ENCODE measurements at places on chromosomes 16 and 17. TPM values are rescaled to one million over a fixed set of nuclear protein-coding genes. Genes with fewer than 3 reads are reported as not detected.

- DNase-seq = no peak
Observed at GRCh38 chr17:80265205-80266068, 4.8 kb downstream of the RNF213 start.

GRCh38 chr17:40470932-40471828 is 27.9 kb downstream of the IGFBP4 start:
- no peak for DNase-seq

- DNase-seq = no peak
Observed at GRCh38 chr16:68466174-68466573, 17.9 kb upstream of the SMPD3 start.

GRCh38 chr16:66516808-66517585 is 32.9 kb downstream of the TK2 start:
- DNase-seq = no peak

- no peak for DNase-seq
Observed at GRCh38 chr17:61389670-61390478, 9.8 kb upstream of the TBX2 start.

DNA sequence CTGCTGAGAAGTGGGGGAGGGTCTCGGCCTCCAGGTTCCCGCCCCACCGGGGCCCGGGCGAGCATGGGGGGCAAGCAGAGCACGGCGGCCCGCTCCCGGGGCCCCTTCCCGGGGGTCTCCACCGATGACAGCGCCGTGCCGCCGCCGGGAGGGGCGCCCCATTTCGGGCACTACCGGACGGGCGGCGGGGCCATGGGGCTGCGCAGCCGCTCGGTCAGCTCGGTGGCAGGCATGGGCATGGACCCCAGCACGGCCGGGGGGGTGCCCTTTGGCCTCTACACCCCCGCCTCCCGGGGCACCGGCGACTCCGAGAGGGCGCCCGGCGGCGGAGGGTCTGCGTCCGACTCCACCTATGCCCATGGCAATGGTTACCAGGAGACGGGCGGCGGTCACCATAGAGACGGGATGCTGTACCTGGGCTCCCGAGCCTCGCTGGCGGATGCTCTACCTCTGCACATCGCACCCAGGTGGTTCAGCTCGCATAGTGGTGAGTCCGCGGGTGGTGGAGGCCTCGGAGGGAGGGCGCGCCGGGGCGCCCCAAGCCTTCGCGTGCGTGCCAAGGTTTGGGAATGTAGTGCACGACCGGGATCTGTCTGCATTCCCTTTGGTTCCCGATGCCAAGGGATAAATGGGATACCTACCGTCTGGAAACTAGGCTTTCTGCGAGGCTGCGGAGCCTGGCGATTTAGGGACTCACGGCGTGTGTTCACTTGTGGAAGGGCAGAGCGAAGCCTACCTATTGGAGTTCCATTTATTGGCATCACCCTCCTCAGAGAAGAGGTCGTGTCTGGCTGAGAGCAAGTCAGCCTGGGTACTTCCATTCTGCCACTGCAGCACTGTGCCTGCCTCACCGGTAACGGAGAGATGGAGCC is 1.0 kb downstream of the ZNRF1 start:
- peak; percentile 73 for DNase-seq

- no peak for DNase-seq
Observed at GRCh38 chr16:70529051-70529777, 5.6 kb downstream of the SF3B3 start.

DNA sequence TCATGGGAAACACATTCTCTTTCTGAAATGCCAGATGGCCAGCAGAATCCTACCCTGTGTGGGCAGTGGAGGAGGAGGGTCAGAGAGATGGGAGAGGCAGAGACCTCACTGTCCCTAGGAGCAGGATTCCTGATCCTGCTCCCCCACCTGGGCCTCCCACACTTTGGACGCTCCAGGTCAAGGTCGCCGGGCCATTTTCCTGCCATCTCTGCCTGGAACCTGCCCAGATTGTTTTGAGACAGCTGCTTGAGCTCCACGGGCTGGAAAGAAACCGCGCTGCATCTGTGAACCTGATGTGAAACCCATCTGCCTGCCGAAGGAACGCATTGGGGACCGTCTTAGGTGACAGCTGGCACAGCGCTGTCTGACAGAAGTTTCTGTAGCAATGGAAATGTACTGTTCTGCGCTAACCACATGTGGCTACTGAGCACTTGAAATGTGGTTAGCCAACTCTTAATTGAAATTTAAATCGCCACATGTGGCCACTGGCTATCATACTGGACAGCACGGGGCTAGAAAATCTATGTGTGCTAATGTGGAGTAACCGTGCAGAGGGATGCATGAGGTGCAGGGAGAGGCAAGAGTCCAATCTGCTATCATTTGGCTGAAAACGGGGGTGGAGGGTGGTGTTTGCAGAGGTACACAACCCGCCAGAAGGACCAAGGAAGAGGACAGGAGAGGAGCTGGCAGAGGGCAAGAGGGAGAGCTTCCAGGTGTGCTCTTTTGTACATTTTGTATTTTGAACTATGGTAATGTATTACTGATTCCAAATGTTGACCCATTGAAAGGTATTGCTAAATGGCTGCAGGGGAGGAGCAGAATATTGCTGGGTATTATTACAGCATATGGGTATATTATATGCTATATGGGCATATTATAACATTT is 15.4 kb upstream of the NUBP1 start:
- no peak for DNase-seq

- no peak for DNase-seq
Observed at GRCh38 chr16:52727441-52727840, 180.5 kb upstream of the TOX3 start.

DNA sequence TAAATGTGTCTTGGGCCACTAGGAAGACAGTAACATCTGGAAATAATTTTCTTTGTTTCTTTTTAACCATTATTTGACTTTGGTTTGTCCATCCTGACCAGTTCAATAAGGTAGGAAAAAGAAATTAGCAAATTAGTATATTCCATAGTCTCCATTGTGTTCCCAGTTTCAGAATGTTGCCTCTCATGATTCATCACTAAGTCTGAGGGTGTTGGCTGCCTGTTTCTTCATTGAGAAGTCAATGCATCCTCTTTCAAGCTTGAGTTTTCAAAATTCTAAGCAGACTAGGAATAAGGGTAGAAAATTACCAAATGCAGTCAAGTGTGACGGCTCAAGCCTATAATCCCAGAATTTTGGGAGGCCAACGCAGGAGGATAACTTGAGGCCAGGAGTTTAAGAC is 41.9 kb downstream of the ZFHX3 start:
- DNase-seq = no peak

- no peak for DNase-seq
Observed at GRCh38 chr17:28397687-28398279, 8.2 kb downstream of the SLC46A1 start.

GRCh38 chr17:80955078-80955477 is 36.6 kb upstream of the CHMP6 start:
- DNase-seq = no peak

- DNase-seq = no peak
Observed at GRCh38 chr16:57906382-57907316, 64.3 kb downstream of the CNGB1 start.

- DNase-seq = no peak
Observed at GRCh38 chr16:88347656-88348376, 34.9 kb upstream of the ZNF469 start.

GRCh38 chr16:474420-475122 is 49.1 kb downstream of the RAB11FIP3 start:
- DNase-seq = no peak

DNA sequence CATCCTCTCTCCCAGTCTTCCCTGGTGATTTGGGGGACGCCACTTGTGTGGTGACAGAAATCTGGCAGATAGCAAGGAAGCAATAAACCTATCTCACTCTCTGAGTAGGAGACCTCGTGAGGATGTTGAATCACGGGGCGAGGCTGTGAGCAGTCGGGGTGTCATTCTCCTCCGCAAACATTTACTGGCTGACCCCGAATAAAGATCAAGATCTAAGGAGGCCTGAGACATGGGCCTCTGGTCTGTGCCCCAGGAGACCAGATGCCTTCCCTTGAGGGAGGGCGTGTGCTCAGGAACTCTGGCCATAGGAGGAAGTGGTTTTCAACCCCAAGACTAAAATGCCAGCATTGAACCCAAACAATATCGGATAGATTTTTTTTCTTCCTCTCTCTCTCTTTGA is 53.1 kb downstream of the FOXL1 start:
- no peak for DNase-seq

GRCh38 chr17:7862692-7863437 is 5.1 kb downstream of the CYB5D1 start:
- no peak for DNase-seq

GRCh38 chr17:22265807-22266206 is 573.5 kb downstream of the KCNJ18 start:
- no peak for DNase-seq

- no peak for DNase-seq
Observed at GRCh38 chr17:81374890-81375289, 20.4 kb upstream of the BAHCC1 start.

GRCh38 chr16:54152362-54153239 is 134.0 kb downstream of the IRX3 start:
- DNase-seq = no peak

DNA sequence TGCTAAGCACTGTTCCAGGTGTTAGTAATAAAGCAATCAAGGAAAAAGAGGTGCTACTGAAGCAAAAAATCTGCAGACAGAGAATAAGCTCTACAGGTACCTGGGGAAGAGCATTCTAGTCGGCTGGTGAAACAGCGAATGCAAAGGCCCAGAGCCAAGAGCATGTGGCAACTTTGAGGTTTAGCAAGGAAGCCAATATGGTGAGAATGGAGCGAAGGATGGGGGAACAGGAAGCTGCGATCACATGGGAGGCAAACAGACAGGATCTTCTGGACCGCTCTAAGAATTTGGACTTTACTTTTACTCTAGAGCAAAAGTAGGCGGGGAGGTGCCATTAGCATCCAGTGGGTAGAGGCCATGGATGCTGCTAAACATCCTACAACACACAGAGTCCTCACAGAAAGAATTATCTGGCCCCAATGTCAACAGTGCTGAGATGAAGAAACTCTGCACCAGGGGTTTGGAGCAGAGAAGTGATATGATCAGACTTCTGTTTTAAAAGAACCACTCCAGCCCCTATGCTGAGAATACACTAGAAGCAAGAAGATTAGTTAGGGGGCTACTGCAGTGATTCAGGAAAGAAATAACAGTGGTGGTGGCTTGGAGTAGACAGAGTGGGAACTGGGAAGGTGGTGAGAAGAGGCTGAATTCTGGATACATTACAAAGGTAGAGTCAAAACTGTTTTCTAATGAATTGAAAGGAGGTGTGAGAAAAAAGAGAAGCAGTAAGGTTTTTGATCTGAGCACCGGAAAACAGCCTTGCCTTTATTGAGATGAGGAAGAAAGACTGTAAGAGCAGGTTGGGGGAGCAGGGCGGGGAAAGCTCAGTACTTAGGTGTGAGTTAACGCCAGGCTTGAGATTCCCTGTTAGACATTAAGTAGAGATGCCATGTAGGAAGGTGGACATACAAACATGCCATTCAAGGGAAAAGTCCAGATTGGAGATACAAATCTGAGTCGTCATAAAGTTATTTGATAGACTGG is 11.0 kb downstream of the EFTUD2 start:
- no peak for DNase-seq

GRCh38 chr17:7355573-7355972 is 617 bp downstream of the TMEM95 start:
- no peak for DNase-seq

DNA sequence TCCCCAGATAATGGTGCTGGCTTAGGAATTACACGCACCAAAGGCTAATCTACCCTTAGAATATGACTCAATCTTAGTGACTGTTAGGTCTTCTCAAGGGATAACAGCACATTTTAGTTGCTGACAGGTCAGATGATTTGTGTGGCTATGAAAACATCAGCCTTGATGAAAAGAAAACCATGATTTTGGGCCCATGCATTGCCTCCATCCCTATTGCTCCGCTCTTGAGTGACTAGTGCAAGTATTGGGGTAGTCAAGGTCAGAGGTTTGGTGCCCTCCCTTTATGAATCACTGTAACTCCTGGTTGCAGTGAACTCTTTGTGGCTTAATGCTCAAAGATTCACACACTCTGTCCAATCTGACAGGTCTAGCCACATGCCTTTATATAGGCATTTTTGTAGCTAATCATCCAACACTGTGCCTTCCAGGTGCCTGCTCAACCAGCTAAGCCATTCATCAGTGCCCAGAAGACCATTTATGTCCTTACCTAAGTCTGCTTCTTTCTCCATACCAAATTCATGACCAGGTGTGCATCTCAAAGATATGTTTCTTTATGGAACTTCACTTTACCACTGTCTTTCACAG is 251.6 kb downstream of the KCNJ2 start:
- no peak for DNase-seq

GRCh38 chr17:59355702-59356325 is 24.4 kb downstream of the YPEL2 start:
- no peak for DNase-seq

DNA sequence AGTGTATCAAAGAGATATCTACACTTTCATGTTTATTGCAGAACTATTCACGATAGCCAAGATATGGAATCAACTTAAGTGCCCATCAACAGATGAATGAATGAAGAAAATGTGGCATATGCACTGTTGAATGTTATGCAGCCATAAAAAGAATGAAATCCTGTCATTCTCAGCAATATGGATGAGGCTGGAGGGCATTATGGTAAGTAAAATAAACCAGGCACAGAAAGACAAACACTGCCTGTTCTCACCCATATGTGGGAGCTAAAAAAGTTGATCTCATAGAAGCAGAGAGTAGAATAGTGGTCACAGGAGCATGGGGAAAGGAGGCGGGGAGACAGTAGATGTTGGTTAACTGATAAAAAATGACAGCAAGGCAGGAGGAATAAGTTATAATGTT is 561.8 kb downstream of the TOX3 start:
- DNase-seq = no peak

The SEPTIN12 gene
- not detected for total RNA-seq

The C17orf67 gene
- 2.0 TPM for total RNA-seq

The ATP6V0D1 gene
- 94.4 TPM for total RNA-seq

The ODAD4 gene
- 4.5 TPM for total RNA-seq

The ARL5C gene
- not detected for total RNA-seq

The ROGDI gene
- total RNA-seq = 37.6 TPM

The KRT34 gene
- not detected for total RNA-seq

The SCN4A gene
- total RNA-seq = 0.39 TPM

The RCVRN gene
- total RNA-seq = not detected

The KRT33B gene
- not detected for total RNA-seq

The TBC1D3H gene
- total RNA-seq = not detected

The ATP1B2 gene
- total RNA-seq = 4.8 TPM

The SLC16A5 gene
- 16.4 TPM for total RNA-seq

The FMNL1 gene
- total RNA-seq = 6.0 TPM

The HCRT gene
- not detected for total RNA-seq

The GPR142 gene
- total RNA-seq = 4.1 TPM

The ABCC3 gene
- 10.6 TPM for total RNA-seq

The DHRS7C gene
- not detected for total RNA-seq

The SLC39A11 gene
- 39.9 TPM for total RNA-seq

Measured in type B pancreatic cell (in vitro differentiated cells).